Lower leg skin (tissue), 4 donors: ENCODE measurements at places on chromosomes 7 and 10.

DNA sequence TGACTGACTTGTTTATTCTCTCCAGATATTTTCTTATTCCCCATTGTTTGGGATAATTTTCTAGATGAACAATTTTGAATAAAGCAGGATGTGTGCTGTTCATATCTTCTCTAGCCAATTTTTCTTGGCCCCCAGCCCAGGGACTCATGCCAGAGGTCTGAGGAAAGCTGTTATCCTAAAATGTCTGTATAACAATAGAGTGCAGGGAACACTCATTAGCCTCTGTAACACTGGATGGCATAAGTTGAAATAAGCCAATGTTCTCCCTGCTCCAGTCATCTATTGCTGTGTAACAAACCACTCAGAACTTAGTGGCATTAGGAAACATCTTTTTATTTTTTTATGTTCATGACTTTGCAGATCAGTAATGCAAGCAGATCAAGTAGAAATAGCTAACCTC, 121.7 kb upstream of the TRIM24 start:
- DNase-seq = peak; percentile 87

- no peak for DNase-seq
Measured at GRCh38 chr10:15678851-15679250, 40.9 kb downstream of the ITGA8 start.

DNA sequence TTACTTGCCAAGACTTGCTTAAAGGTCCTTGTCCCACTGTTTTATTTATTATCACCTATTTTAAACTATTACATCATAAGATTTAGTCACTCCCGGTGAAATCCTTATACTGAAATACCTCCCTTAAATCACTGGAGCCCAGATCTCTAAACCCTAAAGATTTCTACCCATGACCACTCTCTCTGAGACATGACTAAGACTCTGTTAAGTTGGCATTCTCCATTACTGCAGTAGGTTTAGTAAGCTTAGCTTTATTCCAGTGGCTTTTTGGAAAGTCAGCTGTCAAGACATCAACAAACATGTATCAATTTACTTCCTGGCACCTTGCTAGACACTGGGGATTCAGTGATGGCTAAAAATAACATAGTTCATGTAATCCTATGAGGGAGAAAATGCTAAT, 874.2 kb downstream of the KCNMA1 start:
- no peak for DNase-seq

GRCh38 chr10:78706256-78706655, 362.5 kb upstream of the ZMIZ1 start:
- DNase-seq = no peak

DNA sequence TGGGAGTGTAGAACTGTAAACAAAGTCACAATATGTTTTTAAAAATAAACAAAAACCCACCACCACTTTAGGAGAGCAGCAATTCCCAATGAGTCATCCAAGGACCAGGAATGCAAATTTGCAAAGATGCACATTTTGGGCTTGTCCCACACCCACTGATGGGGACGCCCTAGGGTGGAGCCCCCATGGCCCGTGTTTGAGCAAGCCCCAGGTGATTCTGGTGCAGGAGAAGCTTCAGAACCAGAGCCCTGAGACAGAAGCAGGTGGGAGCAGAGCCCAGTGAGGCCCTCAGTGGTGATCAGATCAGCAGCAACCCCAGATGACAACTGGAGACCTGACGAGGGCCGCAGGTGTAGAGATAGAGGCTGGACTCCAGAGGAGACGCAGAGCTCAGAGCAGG, 55.1 kb upstream of the PFKP start:
- DNase-seq = no peak

GRCh38 chr7:27547401-27547800, 115.3 kb downstream of the HIBADH start:
- DNase-seq = no peak

DNA sequence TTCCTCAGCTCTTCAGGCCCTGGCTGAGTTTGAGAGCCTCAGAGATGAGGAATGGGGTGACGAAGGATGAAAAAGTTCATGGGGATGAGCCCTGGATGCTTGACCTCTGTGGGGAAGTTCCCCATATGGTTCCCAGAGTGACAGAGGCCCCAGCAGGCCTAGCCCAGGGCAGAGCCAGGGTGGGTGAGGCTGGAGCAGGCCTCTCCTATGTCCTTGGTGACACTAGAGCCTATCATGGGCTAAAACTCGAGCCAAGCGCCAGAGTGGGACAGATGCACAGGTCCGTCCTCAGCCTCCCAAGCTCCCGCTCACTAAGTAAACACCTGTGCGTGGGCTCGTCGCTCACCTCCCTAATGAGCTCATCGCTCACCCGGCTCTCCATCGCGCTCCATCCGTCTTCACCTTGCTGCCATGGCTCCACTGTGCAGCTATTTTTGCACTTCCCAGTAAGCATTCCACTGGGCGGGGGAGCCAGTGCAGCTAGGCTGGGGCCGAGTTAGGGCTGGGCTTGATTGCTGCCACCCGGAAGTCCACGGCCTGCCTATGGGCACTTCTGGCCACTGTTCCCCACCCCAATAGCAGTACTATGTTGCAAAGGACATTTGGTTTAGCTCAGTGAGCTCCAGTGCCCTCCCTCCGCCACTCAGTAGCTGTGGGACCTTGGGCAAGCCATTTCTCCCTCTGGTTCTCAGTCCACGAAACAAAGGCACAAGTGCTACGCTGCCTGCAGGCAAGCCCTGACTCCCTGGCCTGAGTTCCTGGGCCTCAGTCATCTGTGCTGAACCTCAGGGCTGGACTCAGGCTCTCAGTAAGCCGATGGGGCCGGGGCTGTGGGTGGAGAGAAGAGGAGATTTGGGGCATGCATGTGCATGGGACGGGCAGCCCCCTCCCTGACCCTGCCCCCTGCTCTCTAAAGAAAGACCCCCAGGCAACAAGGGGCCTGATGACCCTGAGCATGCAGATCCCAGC, 117.3 kb upstream of the PCBD1 start:
- DNase-seq = no peak

GRCh38 chr7:96578606-96579005, 131.0 kb downstream of the SEM1 start:
- no peak for DNase-seq

GRCh38 chr10:10307036-10307435, 710.6 kb upstream of the CELF2 start:
- DNase-seq = no peak

DNA sequence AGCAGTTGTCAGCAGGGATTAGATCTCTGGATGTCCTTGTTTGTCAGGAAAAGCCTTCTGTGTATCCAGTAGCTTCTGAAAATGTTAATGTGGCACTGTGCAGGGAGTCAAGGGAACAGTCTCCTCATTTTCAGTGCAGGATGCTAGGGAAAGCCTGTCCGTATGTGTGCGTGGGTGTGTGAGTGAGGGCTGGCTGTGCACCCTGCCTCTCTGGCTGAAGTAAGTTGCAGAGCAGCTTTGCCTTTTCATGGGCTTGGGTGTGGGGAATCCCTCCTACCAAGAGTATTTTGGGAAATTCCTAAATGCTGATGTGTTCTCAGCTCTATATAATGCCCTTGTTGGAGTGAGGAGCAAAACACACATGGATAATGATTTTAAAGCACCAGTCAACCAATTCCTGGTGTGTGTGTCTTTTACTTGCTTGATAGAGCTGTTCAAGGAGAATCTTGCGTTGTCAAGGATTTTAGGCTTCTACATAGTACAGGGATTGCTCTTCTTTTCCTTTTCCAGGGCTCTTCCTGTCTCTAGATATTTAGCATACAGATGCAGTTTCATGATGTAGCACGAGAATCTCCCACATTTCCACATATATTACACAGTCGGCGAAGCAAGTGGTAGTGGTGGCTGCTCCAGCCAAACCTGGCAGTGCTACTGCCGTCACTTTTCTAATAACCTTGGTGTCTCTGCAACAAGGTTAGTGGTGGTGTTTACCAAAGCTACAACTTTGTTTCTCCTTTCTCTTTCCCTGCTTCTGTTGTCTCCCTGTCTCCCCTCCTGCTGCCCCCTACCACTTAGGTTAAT, 92.8 kb downstream of the MCU start:
- peak; percentile 26 for DNase-seq

DNA sequence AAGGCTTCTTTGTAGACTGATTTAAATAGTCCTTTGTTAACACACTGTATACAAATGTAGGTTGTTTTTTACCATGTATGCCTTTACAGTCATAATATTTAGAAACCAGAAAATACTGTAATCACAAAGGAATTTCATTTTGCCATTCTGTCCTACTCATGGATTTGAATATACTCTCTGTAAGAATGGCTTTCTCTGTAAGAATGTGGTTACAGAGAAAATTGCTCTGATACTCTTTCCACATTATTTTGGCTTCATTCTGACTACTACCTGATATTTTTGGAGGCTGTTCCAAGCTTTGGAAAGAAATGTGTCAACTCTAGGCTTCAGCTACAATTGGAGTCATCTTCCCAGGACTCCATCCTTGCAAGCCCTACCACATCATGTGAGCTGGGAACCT, 23.5 kb downstream of the CH25H start:
- no peak for DNase-seq

DNA sequence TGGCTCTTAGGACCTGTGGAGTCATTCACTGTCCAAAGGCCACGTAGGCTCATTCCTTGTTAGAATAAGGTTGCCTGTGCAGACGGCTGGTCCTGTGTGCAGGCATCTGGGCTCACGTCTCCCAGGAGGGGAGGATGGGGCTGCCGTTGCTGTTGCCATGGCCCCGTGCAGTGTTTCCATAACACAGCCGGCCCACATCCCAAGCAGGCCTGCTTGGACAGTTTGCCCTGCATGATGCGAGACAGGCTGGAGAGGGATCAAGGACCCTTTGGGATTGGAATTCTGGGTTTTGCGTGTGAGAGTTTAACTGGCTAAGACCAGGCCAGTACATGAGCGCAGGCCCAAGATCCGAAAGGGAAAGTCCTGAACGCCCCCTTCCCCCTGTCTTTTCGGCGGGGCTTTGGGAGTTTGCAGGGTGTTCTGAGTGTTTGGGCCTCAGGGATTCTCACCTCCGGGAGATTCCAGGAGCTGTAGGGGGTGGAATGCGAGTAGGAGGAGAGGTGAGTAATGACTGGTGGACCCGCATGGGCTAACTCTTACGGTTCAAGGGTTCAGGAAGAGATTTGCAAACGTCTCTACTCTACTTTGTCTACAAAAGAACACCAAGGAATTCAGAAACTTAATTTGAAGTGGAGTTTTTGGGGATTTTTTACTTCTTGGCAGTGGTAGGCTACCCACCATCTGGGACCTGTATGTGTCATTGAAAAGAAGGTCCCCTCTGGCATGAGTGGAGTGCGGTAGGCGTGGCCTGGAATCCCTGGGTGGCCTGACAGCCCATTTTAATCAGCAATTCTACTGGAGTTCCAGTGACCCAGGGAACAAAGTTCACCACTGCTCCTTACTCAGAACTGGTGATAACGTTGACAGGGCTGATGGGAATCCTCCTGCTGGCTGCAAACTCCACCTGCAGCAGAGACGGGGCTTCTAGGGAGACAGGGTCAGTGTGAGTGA, 125.4 kb downstream of the ITIH5 start:
- no peak for DNase-seq

- no peak for DNase-seq
Measured at GRCh38 chr10:34078745-34079470, 736.2 kb downstream of the PARD3 start.

GRCh38 chr7:28061824-28062196, 118.8 kb downstream of the JAZF1 start:
- DNase-seq = no peak

- DNase-seq = no peak
Measured at GRCh38 chr7:131844369-131844768, 287.9 kb upstream of the PODXL start.

DNA sequence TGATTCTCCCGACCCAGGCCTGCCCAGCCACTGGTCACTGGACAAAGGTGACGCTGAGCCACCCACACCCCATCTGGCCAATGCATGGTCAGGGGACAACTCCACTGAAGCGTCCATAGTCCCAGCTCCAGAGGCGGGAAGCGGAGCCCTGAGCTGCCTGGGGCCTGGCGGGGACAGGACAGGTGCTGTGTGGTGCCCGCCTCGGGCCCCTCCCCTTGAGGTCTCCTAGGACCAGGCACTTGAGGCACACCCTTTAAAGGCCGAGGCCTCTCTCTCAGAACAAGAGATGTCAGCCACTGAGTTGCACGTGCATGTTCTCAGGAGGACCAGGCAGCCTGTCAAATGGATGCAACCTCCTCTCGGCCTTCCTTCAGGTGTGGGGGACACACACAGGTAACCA, 52.5 kb upstream of the PPP2R2D start:
- DNase-seq = no peak

DNA sequence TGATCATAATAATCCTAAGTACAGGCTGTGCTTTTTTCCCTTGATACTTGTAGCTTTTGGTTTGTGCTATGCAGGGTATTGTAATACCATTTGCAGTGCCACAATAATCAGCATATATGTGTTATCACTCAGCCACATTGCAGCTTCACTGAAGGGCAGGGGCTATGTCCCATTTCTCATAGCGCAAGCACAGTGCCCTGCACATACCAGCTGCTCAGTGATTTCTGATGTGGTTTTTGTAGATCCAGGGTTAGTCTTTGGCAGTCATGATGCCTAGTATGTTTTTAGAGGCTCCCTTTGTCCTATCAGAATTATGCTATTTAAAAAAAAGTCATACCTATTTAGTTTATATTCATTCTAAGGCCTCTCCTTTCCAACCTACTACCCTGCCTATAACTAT, 25.8 kb downstream of the MET start:
- DNase-seq = no peak

GRCh38 chr10:106380706-106381105, 783.8 kb downstream of the SORCS1 start:
- no peak for DNase-seq

GRCh38 chr10:132186488-132187429, at the start of gene DPYSL4:
DPYSL4 (plus strand) TSS chr10:132186948; CDS start chr10:132187064, 116 bp downstream.
- DNase-seq = no peak

- no peak for DNase-seq
Measured at GRCh38 chr7:7446616-7447015, 89.1 kb downstream of the COL28A1 start.

DNA sequence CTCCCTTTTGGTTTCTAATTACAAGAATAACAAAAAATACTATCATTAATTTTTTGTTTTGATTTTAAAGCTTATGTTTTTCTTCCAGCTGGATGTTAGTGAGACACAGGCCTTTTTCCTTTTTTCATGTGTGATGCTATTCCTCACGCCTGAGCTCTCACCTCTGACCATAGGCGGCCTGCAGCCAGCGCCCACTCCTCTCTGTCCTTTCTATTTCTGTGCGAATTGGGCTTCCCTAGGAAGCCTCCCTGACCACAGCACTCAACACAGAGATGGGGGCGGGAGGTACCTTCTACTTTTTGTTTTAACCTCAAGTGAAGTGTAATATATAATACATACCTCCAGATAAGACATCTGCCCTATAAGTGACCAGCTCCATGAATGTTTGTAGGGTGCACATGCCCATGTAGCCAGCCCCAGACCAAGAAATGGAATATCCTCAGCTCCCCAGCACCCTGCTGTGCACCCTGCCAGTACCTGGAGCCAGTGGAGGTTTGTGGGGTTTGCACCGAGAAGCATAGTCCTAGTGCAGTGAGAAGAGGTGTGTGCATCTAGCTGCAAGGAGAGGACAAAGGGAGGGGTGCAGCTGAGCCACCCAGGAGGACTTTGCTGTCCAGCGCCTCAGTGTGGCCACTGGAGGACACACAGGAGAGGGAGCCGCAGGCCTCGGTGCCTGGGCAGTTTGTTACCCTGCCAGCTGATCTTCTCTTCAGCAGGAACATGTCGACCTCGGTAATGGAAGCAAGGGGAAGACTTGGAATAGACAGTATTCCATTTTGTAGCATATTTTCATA, 38.5 kb downstream of the BNIP3 start:
- no peak for DNase-seq
